Karpas-422 (cell line): ENCODE measurements at places on chromosomes 2 and 18.

DNA sequence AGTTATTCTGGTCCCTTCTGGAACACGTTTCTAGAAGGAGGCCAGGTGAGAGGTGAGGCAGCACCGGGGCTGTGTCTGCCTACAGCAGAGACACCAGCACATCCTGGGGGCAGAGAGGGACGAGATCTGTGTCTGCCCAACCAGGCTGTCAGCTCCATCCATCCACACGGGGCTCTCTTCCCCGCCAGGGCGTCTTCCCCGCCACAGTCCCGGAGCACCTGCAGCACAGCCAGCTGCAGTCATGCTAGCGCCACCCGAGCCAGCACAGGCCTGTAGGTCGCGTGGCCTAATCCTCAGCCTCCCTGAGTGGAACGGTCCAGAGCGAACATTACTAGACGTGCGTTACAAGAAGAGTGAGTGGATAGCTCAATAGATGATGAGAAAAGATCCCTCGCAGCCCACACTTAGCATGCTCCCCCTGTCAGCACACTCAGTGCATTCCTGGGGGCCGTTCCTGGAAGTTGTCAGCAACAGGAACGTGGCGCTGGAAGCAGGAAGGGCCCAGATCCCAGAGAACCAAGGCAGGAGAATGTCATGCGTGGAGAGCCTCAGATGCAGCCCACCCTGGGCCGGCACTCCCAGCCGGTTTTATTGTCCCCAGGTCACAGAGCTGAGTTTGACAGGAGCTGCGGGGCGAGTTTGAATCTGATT lies 179.0 kb downstream of the TWIST2 start:
- no peak for DNase-seq

DNA sequence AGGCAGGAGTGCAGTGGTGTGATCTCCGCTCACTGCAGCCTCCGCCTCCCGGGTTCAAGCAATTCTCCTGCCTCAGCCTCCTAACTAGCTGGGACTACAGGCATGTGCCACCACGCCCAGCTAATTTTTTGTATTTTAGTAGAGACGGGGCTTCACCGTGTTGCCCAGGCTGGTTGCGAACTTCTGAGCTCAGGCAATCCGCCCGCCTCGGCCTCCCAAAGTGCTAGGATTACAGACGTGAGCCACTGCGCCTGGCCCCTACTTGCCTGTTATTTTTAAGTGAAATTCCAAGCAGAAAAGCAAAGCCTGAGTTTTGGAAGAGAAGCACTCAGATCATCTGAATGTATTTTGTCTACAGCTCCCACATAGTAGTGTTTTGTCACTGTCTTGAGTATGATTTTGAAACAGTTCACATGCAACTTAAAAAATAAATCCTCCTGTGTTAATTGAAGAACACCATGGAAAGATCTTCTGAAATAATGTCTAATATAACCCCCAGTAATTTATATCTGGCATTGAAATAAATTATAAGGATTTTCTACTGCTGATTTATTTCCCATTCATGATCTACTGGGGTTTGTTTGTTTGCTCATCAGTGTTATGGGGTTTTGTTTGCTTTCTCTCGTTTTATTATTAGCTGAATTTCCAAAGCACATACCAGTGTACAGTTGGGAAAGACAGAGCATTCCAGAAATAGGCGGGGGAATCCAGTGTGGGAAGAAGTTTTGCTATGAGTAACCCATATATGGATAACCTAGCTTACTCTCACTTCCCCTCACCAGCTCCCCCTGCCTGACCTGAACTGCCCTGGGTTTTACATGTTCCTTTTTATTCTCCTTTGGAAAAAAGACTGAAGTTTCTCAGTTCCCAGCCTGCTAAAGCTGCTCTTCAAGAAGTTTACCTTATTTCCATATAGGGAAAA lies 80.1 kb upstream of the MAP3K20 start:
- DNase-seq = no peak

DNA sequence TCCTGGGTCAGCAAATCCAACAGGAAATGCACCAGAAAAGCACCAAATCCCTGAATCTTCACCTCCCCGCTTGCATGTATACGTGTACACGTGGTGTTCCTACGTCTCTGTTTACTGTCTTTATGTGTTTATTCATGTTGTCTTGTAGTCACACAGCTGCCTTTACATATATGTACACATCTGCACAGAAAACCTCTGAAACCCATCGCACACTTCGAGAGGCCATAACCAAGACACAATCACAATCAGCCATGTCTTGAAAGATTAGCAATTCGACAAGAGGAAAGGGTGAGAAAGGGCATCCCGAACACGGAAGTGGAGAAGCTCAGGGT lies 98.1 kb downstream of the PLB1 start:
- no peak for DNase-seq

GRCh38 chr2:163606878-163607277 lies 128.9 kb downstream of the FIGN start:
- DNase-seq = no peak

GRCh38 chr18:44098551-44099098 lies 582.1 kb upstream of the SETBP1 start:
- peak; percentile 53 for DNase-seq

- DNase-seq = no peak
These were observed 109.0 kb upstream of the DTNA start for GRCh38 chr18:34600874-34601656.

DNA sequence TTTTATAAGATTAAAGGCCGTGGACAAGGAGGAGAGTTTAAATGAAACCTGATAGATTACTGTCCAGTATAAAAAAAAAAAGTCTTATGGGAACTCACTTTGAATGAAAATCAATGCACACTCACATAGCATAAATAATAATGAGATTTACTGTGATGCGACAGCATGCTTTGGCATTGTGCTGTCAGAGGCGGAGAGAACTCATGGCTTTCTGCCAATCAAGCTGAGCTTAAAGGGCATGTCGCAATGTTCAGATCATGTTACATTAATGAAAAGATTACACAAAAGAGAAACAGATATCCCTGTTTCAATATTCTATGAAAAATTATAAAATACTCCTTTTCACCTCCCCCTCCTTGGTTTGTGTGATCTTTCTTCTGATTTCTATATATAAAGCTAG lies 310.8 kb downstream of the ERBB4 start:
- no peak for DNase-seq

DNA sequence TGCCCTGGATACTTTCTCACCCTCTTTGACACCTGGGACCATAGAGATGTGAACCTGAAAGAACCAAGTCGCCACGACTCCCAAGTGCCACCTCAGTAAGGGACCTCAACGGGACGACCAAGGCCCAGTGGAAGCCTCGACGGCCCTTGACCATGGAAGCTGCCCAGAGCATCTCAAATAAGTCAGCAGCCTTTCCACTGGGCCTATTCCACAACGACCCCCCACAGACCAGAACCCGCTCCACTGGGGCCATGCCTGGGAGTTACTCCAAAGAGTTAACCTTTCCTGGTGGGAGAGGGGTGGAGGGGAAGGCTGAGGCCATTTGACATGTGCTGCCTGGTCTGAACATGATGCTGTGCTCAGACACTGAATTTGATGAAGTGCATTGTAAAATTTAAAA lies 146.9 kb downstream of the KLHL29 start:
- no peak for DNase-seq

DNA sequence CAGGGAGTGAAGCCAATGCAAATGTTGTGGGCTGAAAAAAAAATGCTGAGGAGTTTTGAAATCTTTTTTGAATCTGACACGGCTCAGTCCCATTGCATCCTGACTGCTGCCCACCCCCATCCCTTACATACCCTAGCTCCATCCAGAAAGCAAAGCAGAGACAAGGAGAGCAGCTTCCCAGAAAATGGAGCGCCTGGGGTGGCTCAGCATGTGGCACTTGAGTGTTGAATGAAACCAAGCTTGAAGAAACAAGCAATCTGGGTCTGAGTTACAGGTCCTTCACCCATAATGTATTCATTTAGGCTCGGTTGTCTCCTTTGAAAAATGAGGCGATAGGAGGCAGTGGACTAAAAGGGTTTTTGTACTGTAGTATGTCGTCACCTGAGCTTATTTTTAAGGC lies 244.2 kb upstream of the ACVR2A start:
- DNase-seq = no peak

- no peak for DNase-seq
These were observed 20.3 kb downstream of the SF3B1 start for GRCh38 chr2:197414515-197414914.

GRCh38 chr2:227772197-227772661 lies 26.5 kb downstream of the SCYGR8 start:
- DNase-seq = peak; percentile 29

GRCh38 chr2:16774980-16775898 lies 109.6 kb upstream of the CYRIA start:
- DNase-seq = no peak

- DNase-seq = no peak
These were observed 11.7 kb downstream of the CCBE1 start for GRCh38 chr18:59685501-59685900.

- DNase-seq = no peak
These were observed 234.7 kb downstream of the LTBP1 start for GRCh38 chr2:33181466-33181865.

GRCh38 chr2:37005118-37005868 lies 39.0 kb upstream of the STRN start:
- DNase-seq = peak; percentile 87

DNA sequence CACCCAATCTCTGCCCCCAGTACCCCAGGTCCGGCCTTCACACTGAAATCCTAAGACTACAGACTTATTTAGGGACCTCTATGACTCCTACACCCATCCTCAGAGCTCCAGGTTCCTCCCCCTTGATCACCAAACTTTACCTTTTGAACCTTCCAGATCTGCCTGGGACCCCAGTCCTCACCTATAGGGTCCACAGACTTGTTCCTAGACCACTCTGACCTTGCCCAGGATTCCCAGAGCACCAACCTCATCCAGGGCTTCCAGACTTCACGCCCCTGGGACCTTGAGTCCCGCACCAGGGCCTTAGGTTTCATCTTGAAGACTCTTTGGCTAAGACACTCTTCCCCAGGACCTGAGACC lies 462 bp downstream of the CHCHD5 start:
- no peak for DNase-seq

- DNase-seq = no peak
These were observed 14.8 kb upstream of the CWC22 start for GRCh38 chr2:180021850-180022249.

GRCh38 chr2:200703127-200703925 lies 108.4 kb upstream of the BZW1 start:
- peak; percentile 76 for DNase-seq

- DNase-seq = no peak
These were observed 2.3 kb downstream of the C1QL2 start for GRCh38 chr2:119156105-119156890.

- DNase-seq = no peak
These were observed 420.6 kb upstream of the UBE2E3 start for GRCh38 chr2:180559771-180560170.

DNA sequence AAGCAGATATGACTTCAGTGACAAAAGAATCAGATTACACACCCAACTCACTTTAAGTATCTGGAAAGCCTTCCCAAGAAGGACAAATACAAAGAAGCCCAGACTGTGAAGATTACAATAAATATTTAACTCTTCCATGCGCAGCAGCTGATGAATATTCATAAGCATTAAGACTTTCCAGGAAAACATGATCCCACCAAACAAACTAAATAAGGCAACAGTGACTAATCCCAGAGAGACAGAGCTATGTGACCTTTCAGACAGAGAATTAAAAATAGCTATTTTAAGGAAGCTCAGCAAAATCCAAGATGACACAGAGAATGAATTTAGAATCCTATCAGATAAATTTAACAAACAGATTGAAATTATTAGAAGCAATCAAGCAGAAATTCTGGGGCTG lies 108.2 kb upstream of the UBE2E3 start:
- DNase-seq = no peak

DNA sequence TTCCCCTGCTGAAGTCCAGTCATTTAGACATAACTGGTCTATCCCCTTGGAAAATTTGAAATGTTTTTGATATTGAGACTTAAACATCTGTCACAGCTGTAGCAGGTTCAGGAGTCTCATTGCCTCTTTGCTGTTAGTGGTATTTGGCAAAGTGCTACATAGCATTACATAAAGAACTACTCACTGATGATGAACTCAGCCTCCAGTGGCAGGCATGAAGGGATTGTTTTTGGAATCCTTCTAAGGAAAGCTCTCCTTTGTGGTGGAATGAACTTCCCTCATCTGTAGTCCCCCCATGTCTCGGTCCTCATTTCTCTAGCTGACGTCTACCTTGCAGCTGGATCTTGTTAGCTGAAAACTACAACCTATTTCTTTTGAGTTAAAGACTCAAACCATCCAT lies 111.6 kb downstream of the TACR1 start:
- no peak for DNase-seq

- no peak for DNase-seq
These were observed 18.1 kb downstream of the MROH2A start for GRCh38 chr2:233796254-233796653.

DNA sequence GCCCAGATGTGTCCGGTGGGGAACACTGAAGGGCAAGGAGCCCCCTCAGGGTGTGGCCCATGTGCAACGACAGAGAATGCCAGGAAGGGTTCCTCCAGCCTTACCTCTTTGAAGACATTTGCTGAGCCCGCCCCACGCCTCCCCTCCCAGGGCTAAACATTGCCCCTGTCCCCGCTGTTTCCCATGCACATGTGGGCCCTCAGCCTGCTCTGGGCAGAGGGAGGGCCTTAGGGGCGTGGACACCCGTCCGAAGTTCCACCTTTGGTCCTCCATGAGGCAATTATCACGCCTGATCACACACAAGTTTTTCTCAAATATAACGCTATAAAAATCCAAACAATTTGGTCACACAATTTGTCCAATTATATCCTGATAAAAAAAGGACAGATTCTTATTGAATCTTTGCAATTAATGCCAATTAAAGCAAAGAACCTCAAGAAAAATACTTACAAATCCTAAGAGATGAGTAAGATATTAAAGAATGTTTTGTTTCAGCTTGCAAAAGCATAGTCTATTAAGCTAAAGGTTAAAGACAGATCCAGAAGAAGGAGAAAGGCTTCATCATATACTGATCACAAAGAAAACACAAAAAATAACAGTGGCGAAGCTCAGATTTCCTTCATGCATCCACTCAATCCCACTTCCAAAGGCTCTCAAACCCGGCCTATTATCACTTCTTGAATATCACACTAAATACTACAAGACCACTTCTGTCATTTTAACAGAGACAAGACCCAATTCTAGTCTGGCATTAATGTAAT lies 55.2 kb upstream of the LDLRAD4 start:
- DNase-seq = no peak

- DNase-seq = no peak
These were observed 79.0 kb downstream of the GCA start for GRCh38 chr2:162422894-162423293.

GRCh38 chr2:69549421-69549820 lies 94.1 kb downstream of the AAK1 start:
- DNase-seq = no peak

- peak; percentile 72 for DNase-seq
These were observed 9.8 kb upstream of the MREG start for GRCh38 chr2:216023055-216023648.

DNA sequence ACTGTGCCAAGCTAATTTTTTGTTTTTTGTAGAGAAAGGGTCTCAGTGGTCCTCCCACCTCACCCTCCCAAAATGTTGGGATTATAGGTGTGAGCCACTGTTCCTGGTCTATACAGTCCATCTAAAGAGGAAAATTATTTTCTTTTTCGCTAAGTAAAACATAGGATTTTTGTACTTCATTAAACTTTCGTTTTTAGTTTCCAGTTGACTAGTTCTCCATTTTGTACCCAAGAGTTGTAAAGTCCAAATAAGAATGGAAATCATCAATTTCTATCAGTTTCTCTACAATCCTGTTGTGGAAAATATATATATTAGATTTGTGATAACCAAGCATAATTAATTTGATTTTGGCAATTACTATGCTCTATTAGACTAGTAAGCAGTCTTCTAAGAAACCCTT lies 156.4 kb downstream of the BABAM2 start:
- DNase-seq = no peak

- DNase-seq = no peak
These were observed 472.1 kb downstream of the CDH2 start for GRCh38 chr18:27704736-27705361.

GRCh38 chr2:154375579-154375931 lies 322.9 kb upstream of the KCNJ3 start:
- DNase-seq = peak; percentile 66
